Calu3 (cell line): ENCODE measurements at places on chromosomes 4 and X.

DNA sequence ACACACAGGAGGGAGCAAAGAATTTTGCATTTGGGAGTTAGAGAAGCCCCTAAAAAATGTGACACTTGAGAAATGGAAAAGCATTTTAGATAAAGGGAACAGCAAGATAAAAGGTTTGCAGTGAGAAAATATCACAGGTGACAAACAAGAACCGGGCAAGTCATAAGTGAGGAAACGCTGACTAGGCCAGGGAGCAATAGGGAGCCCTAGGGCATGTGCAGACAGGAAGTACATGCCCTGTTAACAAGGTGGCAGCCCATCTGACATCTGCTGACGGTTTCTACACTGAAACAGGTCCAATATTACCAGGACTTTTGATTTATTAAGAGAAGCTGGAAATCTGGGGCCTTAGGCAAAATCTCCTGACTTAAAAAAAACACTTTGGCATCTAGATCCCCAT lies 4.0 kb upstream of the IL13RA1 start:
- no peak for DNase-seq

GRCh38 chr4:70667740-70668535 lies 1.6 kb upstream of the JCHAIN start:
- no peak for DNase-seq

DNA sequence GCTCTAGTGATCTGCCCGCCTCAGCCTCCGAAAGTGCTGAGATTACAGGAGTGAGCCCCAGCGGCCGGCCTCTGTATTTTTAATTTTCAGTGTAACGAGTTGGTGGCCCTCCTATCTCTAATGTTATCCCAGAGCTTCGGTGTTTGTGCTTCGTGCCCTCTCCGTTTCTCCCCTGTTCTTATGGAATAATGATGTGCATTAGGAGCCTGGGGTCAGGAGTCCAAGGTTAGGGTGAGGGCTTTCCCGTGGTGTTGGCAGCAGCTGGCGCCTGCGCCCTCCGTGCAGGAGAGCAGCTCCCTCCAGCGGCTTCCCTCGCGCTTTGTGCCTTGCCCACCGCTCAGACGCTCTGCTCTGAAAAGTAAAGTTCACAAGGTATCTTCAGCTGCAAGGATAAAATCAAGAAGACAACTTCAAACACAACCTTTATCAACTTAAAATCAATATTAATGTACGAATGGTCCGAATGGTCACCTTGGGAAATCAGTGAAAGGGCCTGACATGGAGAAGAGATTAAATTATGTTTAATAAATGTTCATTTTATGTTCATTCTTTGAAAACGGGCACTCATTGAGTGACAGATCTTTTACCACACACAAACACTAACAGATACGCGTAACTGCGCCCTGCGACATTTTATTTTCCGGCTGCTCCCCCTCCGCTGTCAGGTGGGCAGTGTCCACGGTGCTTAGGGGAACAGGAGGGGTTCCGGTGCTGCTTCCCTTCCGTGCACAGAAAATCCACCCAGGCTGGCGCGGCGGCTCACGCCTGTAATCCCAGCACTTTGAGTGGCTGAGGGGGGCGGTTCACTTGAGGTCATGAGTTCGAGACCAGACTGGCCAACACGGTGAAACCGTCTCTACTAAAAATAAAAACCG lies 62.4 kb downstream of the TRAPPC11 start:
- DNase-seq = peak; percentile 80

GRCh38 chr4:22238742-22239141 lies 277.1 kb downstream of the ADGRA3 start:
- DNase-seq = no peak

DNA sequence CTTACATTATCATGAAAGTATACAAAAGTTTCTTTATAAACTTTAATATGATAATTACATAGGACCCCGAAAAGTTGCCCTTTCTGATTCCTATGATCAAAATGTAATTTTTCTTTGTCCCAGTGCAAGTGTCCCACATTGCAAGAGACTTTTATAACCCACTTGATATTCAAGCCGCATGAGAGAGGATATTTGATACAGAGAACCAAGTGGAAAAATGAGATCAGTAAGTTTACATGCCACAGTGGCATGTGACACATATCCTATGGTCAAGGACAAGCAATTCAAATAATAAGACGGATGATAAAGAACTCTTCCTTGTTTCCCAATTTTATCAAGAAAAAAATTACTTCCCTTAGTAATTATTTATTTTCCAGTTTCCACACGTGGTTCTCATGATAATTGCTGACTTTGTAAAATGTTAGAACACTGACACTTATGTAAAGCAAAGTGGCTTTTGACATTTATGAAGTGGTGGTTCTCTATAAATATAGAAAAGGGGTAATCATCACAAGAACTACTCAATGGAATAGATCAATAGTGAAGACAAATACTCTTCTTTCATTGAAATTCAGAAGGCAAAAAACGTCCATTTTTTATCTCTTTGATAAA lies 273.7 kb upstream of the NOCT start:
- no peak for DNase-seq

- DNase-seq = peak; percentile 2
These were observed 48.5 kb upstream of the HDAC8 start for GRCh38 chrX:72621163-72621562.

- DNase-seq = no peak
These were observed 56.0 kb downstream of the GLUD2 start for GRCh38 chrX:121103381-121103780.

GRCh38 chrX:137401092-137401491 lies 164.8 kb upstream of the ZIC3 start:
- no peak for DNase-seq

GRCh38 chrX:74521961-74522751 lies 92.3 kb downstream of the RLIM start:
- no peak for DNase-seq

DNA sequence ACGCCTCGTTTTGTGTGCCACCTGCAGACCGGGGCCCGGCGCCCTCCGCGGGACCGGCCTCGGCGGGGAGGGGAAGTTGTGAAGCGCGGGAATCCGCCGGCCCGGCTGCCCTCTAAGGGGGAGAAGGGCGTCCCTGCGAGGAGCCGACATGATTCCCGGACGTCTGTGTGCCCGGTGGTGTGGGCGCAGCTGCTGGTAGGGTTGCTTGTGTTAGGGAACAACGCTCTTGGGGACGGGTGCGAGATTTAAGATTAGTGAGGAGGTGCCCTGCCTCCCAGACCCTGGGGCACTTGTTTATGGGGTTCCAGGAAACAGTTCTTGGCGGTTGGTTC lies 627 bp downstream of the CDKN2AIP start:
- DNase-seq = peak; percentile 25

DNA sequence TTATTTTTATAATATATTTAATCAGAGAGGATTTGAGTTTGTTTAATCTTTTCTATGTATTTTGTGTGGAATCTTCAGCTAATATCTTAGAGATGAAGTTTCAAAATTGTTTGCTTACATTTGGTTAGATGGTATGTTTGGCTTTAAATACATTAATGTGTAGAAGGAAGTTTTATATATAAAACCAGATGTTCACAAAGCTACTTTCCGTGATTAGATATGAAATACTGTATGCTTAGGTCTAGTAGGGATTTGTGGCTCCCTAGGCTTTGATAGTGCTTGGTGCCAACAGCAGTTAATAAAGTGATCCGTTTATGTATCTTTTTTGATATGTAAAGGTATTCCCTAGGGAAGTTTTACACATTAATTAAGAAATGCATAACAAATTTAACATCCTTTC lies 223.0 kb downstream of the ARHGAP10 start:
- DNase-seq = no peak

GRCh38 chr4:119581190-119581873 lies 47.3 kb downstream of the PDE5A start:
- DNase-seq = no peak

- no peak for DNase-seq
These were observed 285.9 kb downstream of the ARHGAP10 start for GRCh38 chr4:148017801-148018200.

DNA sequence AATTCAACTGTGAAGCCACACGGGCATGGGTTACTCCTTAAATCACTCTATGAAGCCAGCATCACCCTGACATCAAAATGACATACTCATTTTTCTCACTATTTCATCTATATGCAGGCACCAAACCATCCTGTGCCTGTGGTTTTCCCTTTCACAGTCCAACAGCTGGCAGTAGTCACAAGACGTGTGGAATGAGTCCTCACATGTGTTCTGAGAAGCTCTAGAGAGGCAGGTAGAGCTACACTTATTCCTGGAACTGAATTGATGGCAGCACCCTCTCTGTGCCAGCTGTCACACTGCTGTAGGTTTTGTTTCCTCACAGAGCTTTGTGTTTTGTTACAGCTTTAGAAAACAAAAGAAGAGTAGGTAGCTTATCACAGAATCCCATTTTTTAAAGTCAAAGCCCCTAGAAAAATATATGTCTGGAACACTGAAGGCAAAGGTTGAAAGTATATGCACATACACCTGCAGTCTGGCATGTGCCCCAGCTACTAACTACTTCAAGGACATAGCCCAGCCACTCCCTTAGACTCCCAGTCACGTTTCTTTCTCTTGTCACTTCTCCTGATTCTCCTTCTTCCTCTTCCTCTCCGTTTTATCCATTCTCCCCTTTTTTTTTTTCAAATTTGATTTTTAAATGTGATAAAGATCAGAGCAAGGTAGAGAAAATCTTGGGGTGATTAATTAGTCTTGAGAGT lies 107.1 kb downstream of the ANXA10 start:
- DNase-seq = no peak

GRCh38 chr4:105483840-105484239 lies 10.0 kb upstream of the PPA2 start:
- DNase-seq = no peak

- DNase-seq = no peak
These were observed 41.2 kb downstream of the RPS6KA3 start for GRCh38 chrX:20225488-20225833.

GRCh38 chrX:133175605-133176004 lies 42.5 kb downstream of the TFDP3 start:
- no peak for DNase-seq

- no peak for DNase-seq
These were observed 644.2 kb downstream of the ZNF674 start for GRCh38 chrX:45900766-45901615.

- DNase-seq = no peak
These were observed 7.3 kb downstream of the FAM241A start for GRCh38 chr4:112152521-112152920.

- no peak for DNase-seq
These were observed 7.6 kb upstream of the DUSP9 start for GRCh38 chrX:153639177-153640044.

- no peak for DNase-seq
These were observed 104.2 kb downstream of the KDR start for GRCh38 chr4:55021214-55021613.

GRCh38 chrX:132444936-132445335 lies 43.9 kb downstream of the MBNL3 start:
- no peak for DNase-seq

DNA sequence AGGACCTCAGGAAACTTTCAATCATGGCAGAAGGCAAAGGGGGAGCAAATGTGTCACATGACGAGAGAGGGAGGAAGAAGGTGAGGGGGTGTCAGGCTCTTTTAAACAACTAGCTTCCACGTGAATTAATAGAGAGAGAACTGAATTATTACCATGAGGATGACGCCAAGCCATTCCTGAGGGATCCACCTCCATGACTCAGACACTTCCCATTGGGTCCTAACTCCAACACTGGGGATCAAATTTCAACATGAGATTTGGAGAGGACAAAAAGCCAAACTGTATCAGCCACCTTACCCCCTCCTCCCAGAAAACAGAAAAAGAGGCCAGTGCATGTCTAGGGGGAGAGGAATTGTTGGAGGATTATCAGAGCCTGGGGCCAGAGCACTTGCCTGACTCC lies 40.4 kb upstream of the LAS1L start:
- DNase-seq = no peak

- DNase-seq = peak; percentile 68
These were observed 10.3 kb downstream of the CYP4V2 start for GRCh38 chr4:186201535-186202230.

DNA sequence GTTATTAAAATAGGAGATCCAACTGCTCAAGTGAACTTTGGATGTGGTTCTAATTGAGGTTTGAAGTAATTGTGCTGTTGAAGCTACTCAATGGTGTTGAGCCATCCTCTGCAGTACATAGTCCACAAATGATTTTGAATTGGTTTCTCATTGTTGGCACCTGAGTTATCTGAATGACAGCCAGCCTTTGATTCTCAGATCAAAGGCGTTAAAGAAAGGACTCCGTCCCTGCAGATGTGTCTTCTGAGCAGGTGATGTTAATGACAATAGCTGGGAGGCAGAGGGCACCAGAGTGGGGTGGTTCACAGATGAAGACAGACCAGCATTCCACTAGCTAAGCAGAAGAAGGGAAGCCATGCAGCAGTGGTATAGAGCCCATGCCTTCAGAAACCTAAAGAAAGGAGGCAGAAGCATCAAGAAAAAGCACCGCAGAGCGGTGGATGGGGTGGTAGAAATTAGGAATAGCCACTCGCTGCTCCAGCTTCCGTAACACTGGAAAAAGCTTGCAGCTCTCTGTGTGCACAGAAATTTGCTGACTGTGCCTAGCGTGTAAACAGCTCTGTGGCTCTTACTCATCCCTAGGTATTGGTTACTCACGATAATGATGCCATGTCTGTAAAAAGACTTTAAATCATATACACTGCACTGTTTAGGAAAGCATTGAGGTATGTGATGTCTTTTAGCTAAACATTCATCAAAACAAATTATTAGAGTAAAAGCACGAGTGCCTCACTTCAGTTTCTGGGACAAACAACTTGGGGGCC lies 79.2 kb upstream of the CLCN4 start:
- DNase-seq = no peak

DNA sequence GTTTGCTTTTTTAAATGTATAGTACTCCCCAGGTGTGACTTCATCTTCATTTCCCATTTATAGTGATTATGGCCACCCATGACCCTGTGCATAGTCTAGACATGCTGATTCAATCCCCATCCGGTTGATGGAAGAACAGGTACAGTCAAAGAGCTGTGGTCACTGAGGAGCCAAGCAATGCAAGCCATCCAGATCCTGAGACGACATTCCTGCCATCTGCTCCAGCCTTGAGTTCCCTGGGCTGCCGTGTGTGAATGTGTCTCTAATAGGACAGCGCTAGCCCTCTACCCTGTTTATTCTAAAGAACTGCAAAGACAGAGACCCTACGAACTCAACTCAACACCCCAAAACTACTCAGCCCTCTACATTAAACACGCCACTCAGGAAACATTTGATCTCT lies 1.7 kb downstream of the KCNIP4 start:
- no peak for DNase-seq

- no peak for DNase-seq
These were observed 55.8 kb downstream of the XAGE2 start for GRCh38 chrX:52424656-52425055.

GRCh38 chrX:79094075-79094832 lies 50.2 kb upstream of the GPR174 start:
- DNase-seq = no peak

- no peak for DNase-seq
These were observed 14.0 kb upstream of the JADE3 start for GRCh38 chrX:46898207-46898606.

- no peak for DNase-seq
These were observed 33.4 kb downstream of the RUFY3 start for GRCh38 chr4:70754990-70755688.

GRCh38 chr4:123159479-123159878 lies 237.1 kb upstream of the NUDT6 start:
- no peak for DNase-seq
